Cerebellum (tissue), 4 donors: ENCODE measurements at places on chromosomes 2 and 18. TPM values are rescaled to one million over a fixed set of nuclear protein-coding genes. Genes with fewer than 3 reads are reported as not detected.

- DNase-seq, result no peak
These were observed 786.0 kb upstream of the SLC39A10 start for GRCh38 chr2:194870974-194871535.

DNA sequence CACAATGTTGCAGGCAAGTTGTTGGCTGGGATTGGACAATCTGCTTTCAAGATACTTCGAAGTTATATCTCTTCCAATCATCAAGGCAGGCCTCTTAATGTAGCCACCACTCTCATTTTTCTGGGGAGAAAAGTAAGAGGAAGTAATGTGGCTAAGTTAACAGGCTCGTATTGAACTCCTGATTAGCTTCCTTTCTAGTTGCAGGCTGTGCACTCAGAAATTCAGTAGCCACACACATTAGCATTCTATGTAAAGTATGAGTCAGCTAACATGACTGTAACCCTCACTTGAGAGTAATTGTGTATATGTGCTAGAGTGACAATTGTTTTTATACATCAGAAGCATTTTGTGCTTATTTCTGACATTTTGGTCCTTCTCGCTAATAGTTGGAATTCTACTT is 3.3 kb downstream of the TWSG1 start:
- DNase-seq, result no peak

DNA sequence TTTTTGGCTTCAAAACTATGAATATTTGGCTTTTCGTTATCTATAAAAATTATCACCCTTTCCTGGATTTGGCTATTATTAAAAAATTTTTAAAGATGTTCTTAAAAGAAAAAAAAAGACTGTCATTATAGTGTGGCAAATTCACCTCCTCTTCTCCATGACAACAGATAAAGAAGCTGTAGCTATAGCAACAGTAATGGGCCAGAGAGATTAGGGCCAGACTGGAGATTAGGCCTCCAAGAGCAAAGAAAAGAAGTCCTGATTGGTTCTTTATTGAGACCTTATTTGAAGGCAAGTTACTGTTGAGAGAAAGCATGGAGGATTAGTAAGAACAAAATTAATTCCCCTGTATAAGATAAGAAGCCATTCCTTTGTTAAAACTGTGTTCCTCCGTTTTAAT is 812.5 kb downstream of the DCC start:
- no peak for DNase-seq

DNA sequence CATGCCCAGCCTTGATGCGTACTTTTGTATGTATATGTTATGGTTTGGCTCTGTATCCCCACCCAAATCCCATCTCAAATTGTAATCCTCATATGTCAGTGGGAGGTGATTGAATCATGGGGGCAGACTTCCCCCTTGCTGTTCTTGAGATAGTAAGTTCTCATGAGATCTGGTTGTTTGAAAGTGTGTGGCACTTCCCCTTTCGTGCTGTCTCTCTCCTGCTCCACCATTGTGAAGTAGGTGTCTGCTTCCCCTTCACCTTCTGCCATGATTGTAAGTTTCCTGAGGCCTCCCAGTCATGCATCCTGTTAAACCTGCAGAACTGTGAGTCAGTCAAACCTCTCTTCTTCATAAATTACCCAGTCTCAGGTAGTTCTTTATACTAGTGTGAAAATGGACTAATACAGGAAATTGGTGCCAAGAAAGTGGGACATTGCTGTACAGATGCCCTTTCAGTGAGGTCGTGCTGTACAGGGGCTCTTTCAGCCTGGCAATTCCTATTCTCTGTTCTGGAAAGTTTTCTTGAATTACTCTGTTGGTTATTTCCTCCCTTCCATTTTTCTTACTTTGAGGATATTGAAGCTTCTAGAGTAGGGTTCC is 38.2 kb downstream of the KCMF1 start:
- no peak for DNase-seq

- DNase-seq, result no peak
These were observed 564.6 kb upstream of the PKDCC start for GRCh38 chr2:41483226-41483625.

- no peak for DNase-seq
These were observed 22.8 kb downstream of the NFE2L2 start for GRCh38 chr2:177241711-177242120.

GRCh38 chr2:54891909-54892308 is 158.3 kb downstream of the RTN4 start:
- no peak for DNase-seq

- no peak for DNase-seq
These were observed 19.0 kb upstream of the HNMT start for GRCh38 chr2:137945229-137945628.

GRCh38 chr2:229081411-229081810 is 189.7 kb downstream of the PID1 start:
- no peak for DNase-seq

DNA sequence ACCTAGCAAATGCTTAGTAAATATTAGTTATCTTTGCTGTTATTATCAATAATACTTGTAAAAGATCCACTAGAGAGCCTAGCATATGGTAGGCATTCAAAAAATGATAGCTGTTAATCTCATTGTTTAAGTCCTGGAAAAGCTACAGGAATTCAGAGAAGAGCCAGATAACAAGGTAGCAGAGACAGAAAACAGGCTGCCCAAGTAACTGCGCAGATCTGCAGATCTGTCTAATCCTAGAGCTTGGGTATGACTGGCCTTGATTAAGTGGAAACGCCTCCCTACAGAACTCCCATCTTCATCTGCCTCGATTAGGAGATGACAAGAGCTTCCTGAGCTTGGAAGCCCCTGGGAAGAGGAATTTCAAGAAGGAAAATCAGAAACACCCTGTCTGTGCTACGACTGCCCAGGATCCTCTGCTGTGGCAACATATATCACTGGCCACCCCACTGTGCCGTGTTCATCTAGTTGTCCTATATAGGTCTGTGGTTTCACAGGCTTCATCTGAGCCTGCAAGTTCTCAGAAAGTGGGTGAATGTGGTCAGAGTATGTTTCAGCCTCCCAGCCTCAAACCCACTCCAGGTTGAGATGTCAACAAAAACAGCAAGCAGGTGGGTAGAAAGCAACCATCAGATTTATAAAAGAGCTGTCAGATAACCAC is 151.5 kb upstream of the PKDCC start:
- DNase-seq, result no peak

DNA sequence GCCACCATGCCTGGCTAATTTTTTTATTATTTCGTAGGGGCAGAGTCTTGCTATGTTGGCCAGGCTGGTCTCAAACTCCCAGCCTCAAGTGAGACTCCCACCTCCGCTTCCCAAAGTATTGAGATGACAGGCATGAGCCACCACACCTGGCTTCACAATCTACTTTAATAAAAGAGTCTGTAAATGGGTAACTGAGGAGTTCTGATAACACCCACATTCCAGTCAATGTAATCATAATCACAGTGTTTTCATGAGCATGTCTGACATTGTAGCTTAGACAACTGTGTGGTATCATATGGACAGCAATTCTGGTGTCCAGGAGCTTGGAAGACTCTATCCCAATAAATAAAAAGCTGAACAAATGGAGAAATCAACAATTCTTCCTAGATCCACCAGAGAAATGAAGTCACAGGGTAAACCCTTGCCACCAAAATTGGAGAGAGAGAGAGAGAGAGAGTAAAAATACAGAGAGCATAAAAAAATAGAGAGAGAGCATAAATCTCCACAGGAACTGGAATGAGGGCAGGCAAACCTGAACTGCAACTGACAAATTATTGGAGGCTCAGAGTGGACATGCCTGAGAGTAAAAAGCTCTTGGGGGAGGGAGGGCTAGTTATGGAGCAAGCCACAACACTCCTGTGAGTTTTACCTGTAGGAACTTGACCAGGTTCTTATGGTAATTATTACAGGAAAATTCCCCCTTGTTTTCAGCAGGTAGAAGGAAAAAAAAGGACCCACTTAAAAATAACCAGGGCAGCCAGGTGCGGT is 12.4 kb upstream of the NBEAL1 start:
- no peak for DNase-seq

GRCh38 chr2:37068686-37069085 is 15.5 kb downstream of the HEATR5B start:
- DNase-seq, result no peak

DNA sequence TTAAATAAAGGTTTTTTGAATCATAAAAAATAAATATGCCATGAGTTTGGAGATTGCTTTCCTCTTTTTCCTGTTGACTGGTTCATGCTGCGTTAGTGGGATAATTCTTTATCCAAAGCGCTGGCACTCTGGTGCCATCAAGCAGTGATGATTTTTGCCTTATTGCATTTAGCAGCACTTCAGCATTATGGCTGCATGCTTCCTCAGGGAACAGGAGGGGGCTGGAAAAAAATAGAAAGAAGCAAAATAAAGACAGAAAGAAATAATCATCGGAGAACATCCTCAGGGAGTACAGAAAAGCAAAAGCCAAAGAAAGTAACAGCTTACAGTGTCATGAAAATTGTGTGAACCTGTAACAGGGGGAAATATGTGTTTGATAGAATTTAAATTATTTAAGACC is 1408.2 kb upstream of the PIK3C3 start:
- DNase-seq, result no peak

GRCh38 chr2:67388680-67389079 is 8.5 kb upstream of the ETAA1 start:
- no peak for DNase-seq

DNA sequence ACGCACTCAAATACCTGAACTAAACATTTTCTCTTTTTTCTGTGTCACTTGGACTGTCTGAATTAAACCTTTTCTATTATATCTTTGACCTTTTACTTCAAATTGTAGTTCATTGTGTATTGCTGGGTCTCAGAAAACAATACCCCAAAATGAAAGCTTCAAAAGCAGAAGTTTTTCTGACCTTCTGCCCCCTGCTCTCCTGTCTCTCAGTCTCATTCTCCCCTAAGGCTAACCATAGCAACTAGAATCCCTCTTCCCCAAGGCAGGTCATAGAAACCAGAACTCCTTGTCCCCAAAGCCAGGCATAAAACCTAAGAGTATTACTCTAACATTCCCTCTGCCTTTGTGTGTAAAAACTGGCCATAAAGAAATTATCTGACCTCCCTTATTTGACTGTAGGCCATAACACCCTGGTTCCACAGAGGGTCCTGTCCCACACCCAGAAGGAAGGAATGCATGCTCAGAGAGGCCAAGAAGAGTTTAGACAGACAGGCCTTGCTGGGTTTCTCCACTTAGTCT is 93.5 kb upstream of the B3GNT2 start:
- DNase-seq, result no peak

DNA sequence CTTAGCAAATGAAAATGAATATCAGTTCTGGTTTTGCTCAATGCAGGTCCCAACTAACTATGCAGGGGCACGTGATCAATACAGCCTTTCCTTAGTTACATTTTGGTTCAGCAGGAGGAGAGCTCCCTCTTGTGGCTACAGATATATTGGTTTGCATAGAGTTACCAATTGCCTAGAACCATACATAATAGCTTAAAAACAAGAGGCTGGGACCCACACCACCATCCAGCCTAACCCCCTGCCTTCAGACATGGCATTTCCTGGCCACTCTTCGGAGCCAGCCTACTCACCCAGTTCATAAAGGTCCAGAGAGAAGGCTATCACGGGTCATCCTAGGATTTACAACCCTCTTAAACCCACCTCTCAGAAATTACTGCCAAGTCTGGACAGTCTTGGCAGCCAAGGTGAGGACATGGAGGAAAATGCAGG is 10.5 kb downstream of the CCDC93 start:
- DNase-seq, result peak; percentile 60

EVX2 gene
- total RNA-seq, result 0.73 TPM

IL1F10 gene
- total RNA-seq, result not detected

ABCG5 gene
- total RNA-seq, result not detected

SLC66A2 gene
- 26.4 TPM for total RNA-seq

CSRNP3 gene
- 98.3 TPM for total RNA-seq

IER3IP1 gene
- 20.2 TPM for total RNA-seq

ZNF521 gene
- total RNA-seq, result 130 TPM

DSG1 gene
- total RNA-seq, result 0.27 TPM

POLR1A gene
- total RNA-seq, result 16.6 TPM

EVA1A gene
- total RNA-seq, result 0.36 TPM

KATNAL2 gene
- 5.0 TPM for total RNA-seq

DLGAP1 gene
- 78.1 TPM for total RNA-seq

MOCOS gene
- total RNA-seq, result 0.09 TPM

TMEM163 gene
- total RNA-seq, result 10.2 TPM

HAAO gene
- total RNA-seq, result 2.7 TPM

FOXI3 gene
- total RNA-seq, result 0.36 TPM

AAK1 gene
- total RNA-seq, result 58.2 TPM
